Activated T-helper 1 cell treated with anti-CD3 and anti-CD28 coated beads, Interleukin-12 subunit alpha, Interleukin-12 subunit beta, Interleukin-2, Interleukin-4 antibody, amounts not matched to agents 30 ng/mL and 10 ng/mL and 1 ng/mL, durations not matched to agents 14 hours and 24 hours and 36 hours (primary cell): ENCODE measurements at places on chromosomes 1 and 21.
A peak's percentile ranks its signal among the peaks of the same experiment; 100 is the strongest.

- no peaks in the 10 kb centered on the region for H3K4me1 ChIP-seq
- no peak for DNase-seq
- H3K27me3 ChIP-seq = no peaks in the 10 kb centered on the region
- H3K36me3 ChIP-seq = no peaks in the 10 kb centered on the region
Measured at GRCh38 chr1:61426254-61426653, 298.7 kb downstream of the TM2D1 start.

DNA sequence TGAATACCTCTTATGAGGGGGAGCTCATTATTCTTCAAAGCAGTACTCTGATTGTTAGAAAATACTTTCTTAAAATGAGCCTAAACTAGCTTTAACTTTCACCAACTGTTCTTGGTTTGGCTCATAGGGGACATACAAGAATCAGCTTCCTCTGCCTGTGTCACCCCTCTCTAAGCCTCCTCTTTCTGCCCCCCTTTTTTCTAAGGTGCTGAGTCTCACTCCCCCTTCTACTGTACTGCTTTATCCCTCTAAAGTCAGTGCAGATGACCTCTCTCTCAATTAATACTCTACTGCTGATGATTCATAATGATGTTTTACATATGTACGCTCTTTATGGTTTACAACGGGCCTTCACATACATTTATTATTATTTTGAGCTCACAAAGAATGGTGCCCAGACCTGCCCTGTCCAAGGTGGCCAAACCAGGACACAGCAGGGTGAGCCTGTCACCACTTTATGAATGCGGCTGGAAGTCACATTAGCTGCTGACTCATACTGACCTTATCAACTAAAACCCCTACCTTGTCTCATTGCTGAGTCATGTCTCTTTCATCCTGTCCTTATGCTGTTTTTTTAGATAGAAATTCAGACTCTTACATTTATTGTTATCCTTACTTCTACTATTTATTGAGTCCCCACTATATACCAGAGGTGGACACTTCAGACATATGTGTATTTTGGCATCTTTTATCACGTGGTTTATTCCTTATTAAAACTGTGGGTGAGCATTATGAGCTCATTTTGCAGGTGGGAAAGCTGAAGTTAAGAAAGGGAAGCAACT is 126.9 kb downstream of the RNF220 start:
- H3K27me3 ChIP-seq = peaks cover 14% of the 10 kb centered on the region
- peaks cover 11% of the 10 kb centered on the region for H3K4me1 ChIP-seq
- H3K4me3 ChIP-seq = no peak overlapping the region
- no peak for DNase-seq

DNA sequence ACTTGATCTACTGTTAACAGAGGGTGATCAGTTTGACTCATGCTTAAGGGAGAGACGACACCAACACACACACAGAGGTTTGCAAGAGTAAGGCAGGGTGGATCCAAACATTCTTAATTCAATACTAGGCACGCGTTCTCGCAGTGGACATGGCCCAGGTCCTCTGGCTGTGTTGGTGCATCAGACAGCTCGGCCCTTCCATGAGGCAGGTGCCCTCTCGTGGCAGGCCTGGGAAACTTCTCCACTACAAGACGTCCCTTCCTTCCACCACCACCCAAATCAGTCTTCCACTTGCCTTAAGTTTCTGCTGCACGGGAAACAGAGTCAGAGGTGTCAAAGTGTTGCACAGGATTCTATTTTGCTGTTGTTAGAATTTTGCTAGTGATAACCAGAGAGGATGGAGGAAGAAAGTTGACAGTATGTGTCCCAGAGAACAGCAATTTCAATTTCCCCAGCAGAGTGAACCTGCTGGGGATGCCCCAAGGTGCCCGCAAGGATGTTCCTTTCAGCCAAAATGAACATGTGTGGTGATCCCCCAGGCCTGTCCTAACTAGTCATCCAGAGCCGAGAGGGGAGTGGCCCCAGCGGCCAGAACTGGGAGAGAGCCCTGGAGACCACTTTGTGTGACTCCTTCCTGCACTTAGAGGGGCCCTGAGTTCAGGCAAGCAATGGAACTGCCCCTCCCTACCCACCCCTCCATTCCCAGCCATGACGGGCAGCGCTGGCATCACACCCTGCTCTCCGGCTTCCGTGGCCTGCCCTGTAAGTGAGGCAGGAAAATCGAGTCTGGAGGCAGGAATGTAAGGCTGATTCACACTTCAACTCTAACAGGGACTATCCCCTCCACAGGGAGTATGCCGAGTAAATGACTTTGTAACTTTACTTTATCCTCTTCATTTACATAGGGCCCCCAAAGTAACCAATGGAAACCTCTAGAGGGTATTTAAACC is 34.8 kb downstream of the MX1 start:
- no peak overlapping the region for H3K27ac ChIP-seq
- H3K4me3 ChIP-seq = no peak overlapping the region
- peaks cover 46% of the 10 kb centered on the region for H3K36me3 ChIP-seq

DNA sequence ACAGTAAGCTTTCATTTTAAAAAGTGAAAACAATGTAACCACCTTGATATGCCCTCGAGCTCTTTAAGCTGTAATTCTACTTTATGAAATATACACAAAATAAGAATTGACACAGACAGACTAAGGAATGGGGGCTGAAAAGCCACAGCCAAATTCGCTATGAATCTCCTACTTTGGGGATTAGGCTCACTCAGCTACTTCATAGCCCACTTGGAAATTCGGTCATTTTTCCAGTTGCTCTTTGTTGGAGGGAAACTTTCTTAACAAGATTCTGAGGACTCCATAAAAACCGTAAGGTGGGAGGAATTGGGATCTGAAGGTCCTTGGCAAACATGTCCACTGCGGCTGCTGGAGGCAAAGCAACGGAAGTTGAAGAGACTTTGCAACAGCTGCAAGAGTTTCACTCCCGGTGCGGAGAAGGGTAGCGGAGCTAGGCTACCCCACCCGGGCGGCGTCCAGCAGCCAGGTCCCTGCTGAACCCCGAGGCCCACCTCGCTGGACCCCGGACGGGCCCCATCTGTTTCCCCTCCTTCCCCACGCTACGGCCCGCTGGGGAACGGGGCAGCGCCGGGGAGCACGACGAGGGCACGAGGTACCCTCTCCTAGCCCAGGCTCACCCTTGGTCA is 634 bp downstream of the MYCBP start:
- H3K4me1 ChIP-seq = peaks cover 23% of the 10 kb centered on the region
- H3K4me3 ChIP-seq = peak overlapping the region; percentile 87
- H3K27me3 ChIP-seq = no peaks in the 10 kb centered on the region
- DNase-seq = no peak
- peaks cover 10% of the 10 kb centered on the region for H3K36me3 ChIP-seq

- no peak for DNase-seq
- H3K4me1 ChIP-seq = no peaks in the 10 kb centered on the region
- no peak overlapping the region for H3K27ac ChIP-seq
- H3K4me3 ChIP-seq = no peak overlapping the region
Measured at GRCh38 chr1:3391711-3392110, 62.8 kb upstream of the ARHGEF16 start.

- DNase-seq = no peak
- peaks cover 5% of the 10 kb centered on the region for H3K27me3 ChIP-seq
- no peaks in the 10 kb centered on the region for H3K4me1 ChIP-seq
- H3K4me3 ChIP-seq = no peak overlapping the region
- no peaks in the 10 kb centered on the region for H3K36me3 ChIP-seq
- H3K27ac ChIP-seq = no peak overlapping the region
Measured at GRCh38 chr1:47841356-47841755, 155.8 kb downstream of the TRABD2B start.

GRCh38 chr21:32389337-32390015 is 3.3 kb downstream of the URB1 start:
- peaks cover 62% of the 10 kb centered on the region for H3K4me1 ChIP-seq
- no peaks in the 10 kb centered on the region for H3K27me3 ChIP-seq
- no peak for DNase-seq
- peaks cover 19% of the 10 kb centered on the region for H3K36me3 ChIP-seq
- peak overlapping the region; percentile 2 for H3K27ac ChIP-seq

DNA sequence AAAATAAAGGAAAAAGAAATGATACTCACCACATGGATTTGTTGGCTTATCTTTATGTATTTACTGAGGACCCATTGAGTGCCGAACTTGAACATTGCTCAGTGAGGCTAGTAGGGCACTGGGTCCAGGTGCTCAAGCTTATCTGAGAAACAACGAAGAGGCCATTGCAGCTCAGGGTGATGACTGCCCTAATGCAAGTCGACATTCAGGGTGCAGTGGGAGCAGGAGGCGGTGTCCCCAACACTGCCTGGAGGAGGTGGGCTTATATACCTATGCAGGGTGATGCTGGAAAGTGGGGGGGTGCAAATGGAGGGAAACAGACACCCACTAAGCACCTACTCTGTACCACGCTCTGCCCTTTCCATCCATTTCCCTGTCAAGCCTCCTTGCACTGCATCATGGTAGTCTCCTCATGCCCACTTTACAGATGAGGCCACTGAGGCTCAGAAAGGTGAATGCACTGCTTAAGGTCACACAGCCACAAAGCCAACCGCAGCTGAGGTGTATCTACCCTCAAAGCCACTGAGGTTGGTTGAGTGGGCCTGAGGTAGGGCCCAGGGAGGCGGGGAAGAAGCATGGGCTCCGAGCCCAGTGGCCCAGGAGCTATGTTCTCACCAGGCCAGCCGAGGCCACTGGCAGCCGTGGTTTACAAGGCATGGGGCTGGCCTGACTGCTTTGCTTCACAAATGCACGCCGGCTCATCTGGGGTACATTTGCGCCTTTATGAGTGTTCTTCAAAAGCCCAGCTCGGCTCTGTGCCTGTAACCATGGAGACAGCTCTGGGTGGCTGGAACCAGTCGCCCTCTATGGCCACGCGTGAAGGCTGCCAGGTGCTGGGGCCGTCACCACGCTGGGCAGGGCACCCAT is 103.8 kb downstream of the EPHB2 start:
- H3K4me3 ChIP-seq = no peak overlapping the region
- H3K27me3 ChIP-seq = peaks cover 2% of the 10 kb centered on the region
- H3K36me3 ChIP-seq = no peaks in the 10 kb centered on the region
- no peak for DNase-seq

DNA sequence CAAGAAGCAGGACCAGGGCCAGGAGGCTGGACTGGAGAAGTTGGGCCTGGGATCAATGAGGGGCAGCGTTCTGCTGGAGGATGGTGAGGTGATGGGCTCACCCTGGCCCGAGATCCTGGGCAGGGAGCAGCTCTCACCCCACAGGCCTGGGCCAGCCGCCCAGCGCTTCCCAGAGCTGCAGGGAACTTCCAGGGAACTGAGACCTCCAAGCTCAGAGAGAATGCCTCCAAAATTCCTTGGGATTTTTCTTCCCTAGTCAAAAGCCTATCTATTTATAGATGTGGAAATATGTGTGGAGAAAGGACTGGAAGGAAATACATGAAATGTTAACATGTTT is 121.2 kb downstream of the SPSB1 start:
- H3K27ac ChIP-seq = peak overlapping the region; percentile 40
- peak overlapping the region; percentile 47 for H3K4me3 ChIP-seq
- peaks cover 11% of the 10 kb centered on the region for H3K27me3 ChIP-seq

DNA sequence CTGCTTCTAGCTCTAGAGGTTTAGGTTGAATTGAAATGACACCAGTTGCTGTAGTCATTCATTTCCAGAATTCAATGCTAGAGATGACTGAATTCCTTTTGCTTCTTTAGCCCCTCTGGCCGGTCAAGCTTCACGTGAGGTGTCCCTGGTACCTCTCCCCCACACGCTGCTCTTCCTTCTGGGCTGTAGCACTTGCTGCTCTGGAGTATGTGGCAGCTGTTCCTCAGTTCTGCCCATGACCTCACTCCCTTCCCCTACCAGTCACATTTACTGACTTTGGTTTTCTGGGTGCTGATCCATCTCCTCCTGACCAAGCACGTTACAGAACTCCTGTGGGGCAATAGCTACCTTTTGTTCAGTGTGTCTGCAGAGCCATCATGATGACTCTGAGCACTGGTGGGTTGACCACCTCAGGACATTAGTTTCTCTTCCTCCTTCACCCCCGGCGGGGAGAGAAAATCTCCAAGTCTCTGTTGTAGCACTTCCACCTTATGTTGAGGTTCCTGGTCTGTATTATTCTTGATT is 128.1 kb downstream of the HHAT start:
- H3K27ac ChIP-seq = no peak overlapping the region
- H3K36me3 ChIP-seq = no peaks in the 10 kb centered on the region
- peaks cover 9% of the 10 kb centered on the region for H3K27me3 ChIP-seq
- H3K4me1 ChIP-seq = peaks cover 8% of the 10 kb centered on the region
- no peak for DNase-seq
- H3K4me3 ChIP-seq = no peak overlapping the region

DNA sequence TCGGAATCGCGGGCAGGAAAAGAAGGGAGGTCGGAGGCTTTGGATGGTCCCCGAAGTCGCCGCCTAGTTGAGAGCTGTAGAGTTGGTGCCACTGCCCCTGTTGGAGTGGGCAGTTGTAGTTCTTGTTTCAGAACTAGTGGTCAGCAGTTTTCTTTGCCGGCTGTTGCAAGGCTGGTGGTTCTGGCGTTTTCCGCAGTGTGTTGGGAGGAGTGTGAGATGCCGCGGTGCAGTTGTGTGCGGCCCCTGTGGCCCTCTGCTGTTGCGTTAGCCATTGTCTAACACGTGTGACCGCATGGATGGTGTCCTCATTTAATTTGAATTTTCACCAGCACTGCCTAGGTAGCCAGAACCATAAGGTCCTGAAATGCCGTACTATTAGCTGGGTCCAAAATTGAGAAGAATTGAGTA is 1.4 kb downstream of the ARF1 start:
- peak overlapping the region; percentile 97 for H3K4me3 ChIP-seq
- no peak for DNase-seq
- peaks cover 38% of the 10 kb centered on the region for H3K36me3 ChIP-seq
- H3K27ac ChIP-seq = peak overlapping the region; percentile 91
- H3K4me1 ChIP-seq = peaks cover 52% of the 10 kb centered on the region

- H3K27me3 ChIP-seq = peaks cover 8% of the 10 kb centered on the region
- H3K27ac ChIP-seq = no peak overlapping the region
- H3K4me3 ChIP-seq = no peak overlapping the region
- no peaks in the 10 kb centered on the region for H3K4me1 ChIP-seq
- H3K36me3 ChIP-seq = no peaks in the 10 kb centered on the region
Measured at GRCh38 chr1:230464671-230465070, 38.5 kb upstream of the PGBD5 start.

DNA sequence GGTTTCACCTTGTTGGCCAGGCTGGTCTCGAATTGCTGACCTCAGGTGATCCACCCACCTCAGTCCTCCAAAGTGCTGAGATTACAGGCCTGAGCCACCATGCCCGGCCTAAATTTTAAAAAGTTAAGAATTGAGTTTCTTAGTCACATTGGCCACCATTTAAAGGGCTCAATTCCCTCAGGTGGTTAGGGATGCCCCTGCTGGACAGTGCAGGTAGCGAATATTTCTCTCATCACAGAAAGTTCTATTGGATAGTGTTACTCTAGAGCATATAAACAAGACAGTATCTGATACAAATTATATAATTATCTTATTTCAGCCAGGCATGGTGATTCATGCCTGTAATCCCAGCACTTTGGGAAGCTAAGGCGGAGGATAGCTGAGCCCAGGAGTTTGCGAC is 320.2 kb downstream of the ZP4 start:
- no peaks in the 10 kb centered on the region for H3K27me3 ChIP-seq
- no peak overlapping the region for H3K4me3 ChIP-seq
- no peak overlapping the region for H3K27ac ChIP-seq
- DNase-seq = no peak
- no peaks in the 10 kb centered on the region for H3K4me1 ChIP-seq

DNA sequence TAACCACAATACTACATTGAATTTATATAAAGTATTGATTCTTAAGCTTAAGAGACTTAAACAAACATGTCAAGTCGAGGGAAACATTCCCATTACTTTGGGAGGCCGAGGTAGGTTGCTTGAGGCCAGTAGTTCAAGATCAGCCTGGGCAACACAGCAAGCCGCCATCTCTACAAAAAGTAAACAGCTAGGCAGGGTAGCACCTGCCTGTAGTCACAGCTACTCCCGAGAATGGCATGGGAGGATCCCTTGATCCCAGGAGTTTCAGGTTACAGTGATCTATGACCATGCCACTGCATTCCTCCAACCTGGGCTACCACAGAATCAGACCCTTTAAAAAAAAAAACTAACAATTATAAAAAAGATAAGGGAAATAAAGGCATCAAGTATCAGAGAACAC is 50.4 kb downstream of the EIF4G3 start:
- no peaks in the 10 kb centered on the region for H3K27me3 ChIP-seq
- DNase-seq = no peak
- no peak overlapping the region for H3K4me3 ChIP-seq
- peaks cover 23% of the 10 kb centered on the region for H3K36me3 ChIP-seq
